ENCODE measurements at places on chromosomes 3 and 15.
A peak's percentile ranks its signal among the peaks of the same experiment; 100 is the strongest.

DNA sequence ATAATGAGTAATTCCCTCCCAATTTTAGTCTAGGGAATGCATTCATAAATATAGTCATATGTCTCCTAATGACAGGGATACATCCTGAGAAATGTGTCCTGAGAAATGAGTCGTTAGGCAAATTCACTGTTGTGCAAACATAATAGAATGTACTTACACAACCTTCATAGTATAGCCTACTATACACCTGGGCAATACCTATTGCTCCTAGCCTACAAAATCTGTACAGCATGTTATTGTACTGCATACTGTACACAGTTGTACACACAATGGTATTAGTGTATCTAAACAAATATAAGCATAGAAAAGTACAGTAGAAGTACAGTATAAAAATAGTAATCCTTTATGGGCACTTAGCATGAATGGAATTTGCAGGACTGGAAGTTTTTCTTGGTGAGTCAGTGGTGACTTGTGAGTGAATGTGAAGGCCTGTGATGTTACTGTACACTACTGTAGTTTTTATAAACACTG lies 6.6 kb downstream of the DTWD1 start:
- DNase-seq = no peak

GRCh38 chr15:56667517-56667916 lies 65.8 kb downstream of the ZNF280D start:
- no peak for DNase-seq

GRCh38 chr15:27365456-27365855 lies 394.5 kb downstream of the GABRG3 start:
- DNase-seq = no peak

- DNase-seq = no peak
Observed at GRCh38 chr3:70464876-70465275, 152.4 kb upstream of the MDFIC2 start.

GRCh38 chr3:168096210-168096652 lies 507 bp upstream of the GOLIM4 start:
- no peak for DNase-seq

- DNase-seq = no peak
Observed at GRCh38 chr3:150411546-150411945, 3.4 kb downstream of the TSC22D2 start.

GRCh38 chr15:39508536-39508935 lies 72.3 kb upstream of the THBS1 start:
- no peak for DNase-seq

DNA sequence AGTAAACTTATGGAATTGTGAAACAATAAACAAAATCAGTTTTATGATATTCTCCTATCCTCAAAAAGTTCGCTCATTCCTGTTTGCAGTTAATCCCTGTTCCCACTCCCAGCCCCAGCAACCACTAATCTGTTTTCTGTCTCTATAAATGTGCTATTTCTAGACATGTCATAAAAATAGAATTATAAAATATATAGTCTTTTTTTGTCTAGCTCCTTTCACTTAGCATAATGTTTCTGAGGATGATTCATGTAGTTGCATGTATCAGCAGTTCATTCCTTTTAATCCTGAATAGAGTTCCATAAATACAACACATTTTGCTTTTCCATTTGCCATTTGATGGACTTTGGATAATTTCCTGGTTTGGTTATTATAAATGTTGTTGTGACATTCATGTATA lies 140.0 kb downstream of the KCNAB1 start:
- DNase-seq = no peak

- DNase-seq = no peak
Observed at GRCh38 chr3:193782276-193782647, 189.3 kb downstream of the OPA1 start.

DNA sequence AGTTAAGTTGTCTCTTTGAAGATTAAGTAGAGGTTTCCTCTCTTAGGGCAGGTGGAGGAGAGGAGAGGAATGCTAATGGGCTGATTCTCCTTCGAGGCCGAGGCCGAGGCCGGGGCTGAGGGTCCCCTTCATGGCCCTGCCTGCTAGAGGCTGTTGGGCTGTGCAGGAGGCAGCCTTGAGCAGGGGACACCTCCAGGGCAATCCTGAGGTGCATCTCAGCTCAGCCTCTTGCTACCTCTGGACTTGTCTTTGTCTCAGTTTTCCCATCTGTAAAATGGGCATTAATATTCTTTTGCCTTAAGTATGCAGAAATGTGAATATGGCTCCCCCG lies 97.7 kb upstream of the PRR20G start:
- DNase-seq = no peak

GRCh38 chr15:36784098-36784670 lies 204.8 kb downstream of the CDIN1 start:
- DNase-seq = no peak

DNA sequence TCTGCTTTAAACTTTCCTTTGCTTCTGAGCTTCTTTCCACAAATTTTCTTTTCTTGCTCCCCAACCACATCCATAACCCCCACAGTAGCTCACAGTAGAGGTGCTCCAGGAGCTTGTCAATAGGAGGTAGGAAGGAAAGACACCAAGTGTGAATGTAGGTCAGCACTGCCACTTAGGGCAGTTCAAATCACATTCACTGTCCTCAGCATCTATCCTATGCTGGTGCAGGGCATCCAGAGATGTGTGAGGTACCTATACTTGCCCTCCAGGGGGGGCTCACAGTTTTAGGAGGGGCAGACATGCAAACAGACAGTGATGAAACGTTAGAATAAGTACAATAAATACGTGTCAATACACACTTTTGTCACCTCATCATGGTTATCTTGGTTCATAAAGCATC lies 1.5 kb upstream of the SPSB4 start:
- DNase-seq = no peak

GRCh38 chr3:81199587-81199986 lies 561.9 kb downstream of the GBE1 start:
- no peak for DNase-seq

DNA sequence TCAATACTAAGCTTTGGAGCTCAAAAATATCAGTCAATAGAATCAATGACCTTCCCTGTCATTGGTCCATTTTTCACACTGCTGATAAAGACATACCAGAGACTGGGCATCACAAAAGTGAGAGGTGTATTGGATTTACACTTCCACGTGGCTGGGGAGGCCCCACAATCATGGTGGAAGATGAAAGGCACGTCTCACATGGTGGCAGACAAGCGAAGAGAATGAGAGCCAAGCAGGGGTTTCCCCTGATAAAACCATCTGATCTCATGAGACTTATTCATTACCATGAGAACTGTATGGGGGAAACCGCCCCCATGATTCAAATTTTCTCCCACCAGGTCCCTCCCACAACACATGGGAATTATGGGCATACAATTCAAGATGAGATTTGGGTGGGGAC lies 81.9 kb downstream of the ANXA2 start:
- DNase-seq = no peak

DNA sequence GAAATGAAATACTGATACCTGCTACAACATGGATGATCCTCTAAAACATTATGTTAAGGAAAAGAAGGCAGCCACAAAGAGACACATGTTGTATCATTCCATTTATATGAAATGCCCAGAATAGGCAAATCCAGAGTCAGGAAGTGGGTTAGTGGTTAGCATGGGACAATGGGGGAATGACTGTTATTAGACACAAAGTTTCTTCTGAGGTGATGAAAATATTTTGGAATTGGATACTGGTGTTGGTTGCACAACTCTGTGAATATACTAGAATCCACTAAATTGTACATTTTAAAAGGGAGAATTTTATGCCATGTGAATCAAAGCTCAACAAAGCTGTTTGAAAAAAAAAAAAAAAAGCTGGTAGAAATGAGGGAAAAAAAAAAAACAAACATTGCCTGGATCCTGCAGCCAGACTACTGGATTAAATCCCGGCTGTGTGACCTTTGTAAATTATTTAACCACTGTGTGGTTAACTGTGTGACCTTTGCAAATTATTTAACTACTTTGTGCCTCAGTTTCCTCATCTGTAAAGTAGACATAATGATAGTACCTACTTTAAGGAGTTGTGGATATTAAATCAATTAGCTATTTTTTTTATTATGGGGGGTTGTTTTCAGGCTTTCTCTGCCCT lies 75.6 kb upstream of the PRICKLE2 start:
- DNase-seq = no peak

DNA sequence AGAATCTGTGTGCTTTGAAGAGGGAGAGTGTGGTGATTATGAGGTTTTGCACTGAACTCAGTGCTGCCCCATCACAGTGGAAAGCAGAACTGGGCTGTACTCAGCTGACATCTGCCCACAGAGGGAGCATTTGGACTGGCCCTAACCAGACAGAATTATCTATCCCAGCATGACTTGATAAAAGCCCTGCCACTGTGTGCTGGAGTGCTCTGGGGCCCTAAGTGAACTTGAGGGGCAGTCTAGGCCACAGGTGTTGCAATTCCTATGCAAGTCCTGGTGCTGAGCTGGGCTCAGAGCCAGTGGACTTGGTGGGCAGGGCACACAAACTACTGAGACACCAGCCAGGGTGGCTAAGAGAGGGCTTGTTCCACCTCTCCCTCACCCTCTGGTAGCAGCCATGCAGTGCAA lies 269.2 kb upstream of the CTNNB1 start:
- no peak for DNase-seq

DNA sequence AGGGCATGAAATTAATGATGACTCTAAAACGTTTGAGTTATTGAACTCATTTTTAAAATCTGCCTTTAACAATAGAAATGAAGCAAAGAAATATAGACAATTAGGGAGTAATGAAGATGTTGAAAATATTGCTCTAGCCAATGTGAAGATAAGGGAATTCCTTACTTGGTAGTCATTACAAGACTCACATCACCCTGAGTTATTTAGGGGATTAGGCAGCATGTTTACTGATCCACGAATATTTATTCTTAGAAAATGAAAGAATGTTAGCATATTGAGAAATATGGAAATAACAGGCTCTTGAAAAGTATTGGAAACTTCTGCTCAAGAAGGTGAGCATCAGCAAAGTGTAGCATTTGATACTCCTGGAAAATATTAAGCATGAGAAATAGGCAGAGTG lies 398.1 kb upstream of the ARPP21 start:
- DNase-seq = no peak

DNA sequence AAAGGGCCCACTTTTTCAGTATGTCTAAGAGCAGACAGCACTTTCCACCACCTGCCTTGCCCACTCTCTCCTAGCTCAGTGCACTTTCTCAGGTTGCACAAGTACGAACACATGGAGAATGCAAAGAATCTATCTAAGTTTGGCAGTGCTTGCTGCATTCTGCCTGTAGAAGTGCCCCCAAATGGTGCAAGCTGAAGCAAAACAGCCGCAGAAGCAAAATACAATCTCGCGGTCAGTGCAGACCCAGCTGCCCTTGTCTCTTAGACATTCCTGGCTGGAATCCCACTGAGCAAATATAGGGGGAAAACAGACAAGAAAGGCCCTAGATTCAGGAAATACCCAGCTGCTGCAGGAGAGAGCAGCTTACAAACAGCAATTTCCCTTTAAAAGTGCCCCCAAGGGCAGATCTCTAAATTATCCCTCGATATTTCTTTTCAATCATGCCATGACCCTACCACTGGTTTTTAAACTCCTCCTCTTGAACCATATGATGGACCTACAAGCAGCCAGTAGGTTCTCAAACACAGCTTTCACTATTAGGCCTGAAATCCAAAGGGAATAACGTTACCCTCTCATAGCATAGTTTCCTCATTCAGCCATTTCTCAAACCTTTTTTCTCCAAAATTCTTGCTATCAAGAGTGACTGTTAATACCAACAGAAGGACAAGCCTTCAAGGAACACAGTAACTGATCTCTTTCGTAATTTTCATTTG lies 67.0 kb downstream of the TNIK start:
- no peak for DNase-seq

DNA sequence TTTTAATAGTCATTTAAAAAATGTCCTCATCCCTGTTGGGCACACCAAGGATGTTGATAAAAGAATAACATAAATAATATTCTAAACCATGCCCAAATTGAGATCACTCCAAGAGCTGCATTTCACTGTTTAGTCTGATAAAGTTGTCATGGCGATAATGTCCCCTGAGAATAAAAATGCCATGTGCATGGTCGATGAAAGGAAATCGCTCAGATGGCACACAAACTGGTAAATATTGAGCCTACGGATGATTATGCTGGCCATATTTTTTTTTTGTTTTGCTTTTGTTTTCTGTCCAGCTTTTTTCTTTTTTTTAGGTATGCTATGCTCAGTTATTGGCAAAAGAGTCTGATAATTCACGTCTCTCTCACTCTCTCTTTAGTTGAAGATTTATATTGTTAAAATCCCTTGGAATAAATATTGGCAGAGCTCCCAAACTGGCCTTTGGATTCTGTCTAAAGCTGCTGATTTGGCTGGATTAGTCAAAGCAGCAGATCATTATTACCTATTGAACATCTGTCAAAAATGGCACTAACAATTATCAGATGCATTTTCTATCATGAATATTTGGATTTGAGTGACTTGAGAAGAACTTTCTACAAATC lies 643.8 kb downstream of the SQOR start:
- no peak for DNase-seq

DNA sequence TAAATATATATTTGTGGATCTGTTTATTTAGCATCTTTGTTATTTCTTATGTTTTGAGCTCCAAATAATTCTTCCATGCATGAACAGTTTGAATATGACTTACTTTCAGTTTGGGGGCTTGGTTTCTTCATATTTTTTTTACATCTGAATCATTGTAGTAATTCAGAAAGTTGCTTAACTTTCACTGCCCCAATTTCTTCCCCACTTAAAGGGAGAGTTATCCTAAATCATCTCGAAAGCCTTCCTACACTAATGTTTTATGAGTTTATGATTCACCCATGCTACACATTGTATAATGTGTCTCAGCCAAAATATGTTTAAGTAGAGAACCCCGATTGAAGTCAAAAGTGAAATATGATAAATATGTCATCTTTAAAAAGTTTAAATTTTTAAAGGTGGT lies 47.8 kb downstream of the SPRED1 start:
- no peak for DNase-seq

- no peak for DNase-seq
Observed at GRCh38 chr15:58026051-58026450, 39.5 kb downstream of the ALDH1A2 start.

DNA sequence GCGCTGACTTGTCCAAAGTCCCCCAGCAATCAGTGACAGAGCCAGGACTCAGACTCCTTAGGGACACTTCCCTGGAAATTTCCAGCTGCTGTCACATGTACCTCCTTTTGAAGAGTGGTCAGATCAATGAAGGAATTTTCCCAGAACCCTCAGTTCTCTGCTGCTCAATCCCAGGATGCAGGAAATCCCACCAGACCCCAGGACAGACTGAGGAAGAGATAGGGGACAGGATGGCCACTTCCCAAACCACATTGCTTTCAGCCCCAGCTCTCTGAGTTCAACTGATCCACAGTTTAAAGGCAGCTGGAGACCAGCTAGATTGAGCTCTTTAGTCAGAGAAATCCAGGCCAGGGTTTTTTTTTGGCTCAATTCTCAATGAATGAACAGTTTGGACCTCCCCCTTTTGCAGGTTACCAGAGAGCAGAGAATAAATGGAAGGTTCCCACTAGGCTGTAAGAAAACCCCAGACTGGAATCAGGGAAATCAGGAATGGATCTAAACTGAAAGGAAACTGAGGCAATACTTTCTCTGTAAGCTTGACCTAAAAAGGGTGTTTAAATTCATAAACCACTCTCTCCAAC lies 1.5 kb downstream of the CYP1A1 start:
- DNase-seq = peak; percentile 58

GRCh38 chr15:68843425-68844311 lies 23.0 kb upstream of the ANP32A start:
- DNase-seq = no peak

Measured in CD4-positive, alpha-beta T cell (primary cell).